Naive B cell (primary cell): ENCODE measurements at places on chromosomes 3 and 15.
A peak's percentile ranks its signal among the peaks of the same experiment; 100 is the strongest.

GRCh38 chr15:60572541-60573421 is 93.8 kb upstream of the ICE2 start:
- no peak for DNase-seq
- peaks cover 12% of the 10 kb centered on the region for H3K4me1 ChIP-seq
- no peak overlapping the region for H3K4me3 ChIP-seq

- H3K4me1 ChIP-seq, result no peaks in the 10 kb centered on the region
- no peak overlapping the region for H3K27ac ChIP-seq
- DNase-seq, result no peak
- no peaks in the 10 kb centered on the region for H3K36me3 ChIP-seq
Observed at GRCh38 chr3:159586571-159587202, 401.9 kb upstream of the IL12A start.

DNA sequence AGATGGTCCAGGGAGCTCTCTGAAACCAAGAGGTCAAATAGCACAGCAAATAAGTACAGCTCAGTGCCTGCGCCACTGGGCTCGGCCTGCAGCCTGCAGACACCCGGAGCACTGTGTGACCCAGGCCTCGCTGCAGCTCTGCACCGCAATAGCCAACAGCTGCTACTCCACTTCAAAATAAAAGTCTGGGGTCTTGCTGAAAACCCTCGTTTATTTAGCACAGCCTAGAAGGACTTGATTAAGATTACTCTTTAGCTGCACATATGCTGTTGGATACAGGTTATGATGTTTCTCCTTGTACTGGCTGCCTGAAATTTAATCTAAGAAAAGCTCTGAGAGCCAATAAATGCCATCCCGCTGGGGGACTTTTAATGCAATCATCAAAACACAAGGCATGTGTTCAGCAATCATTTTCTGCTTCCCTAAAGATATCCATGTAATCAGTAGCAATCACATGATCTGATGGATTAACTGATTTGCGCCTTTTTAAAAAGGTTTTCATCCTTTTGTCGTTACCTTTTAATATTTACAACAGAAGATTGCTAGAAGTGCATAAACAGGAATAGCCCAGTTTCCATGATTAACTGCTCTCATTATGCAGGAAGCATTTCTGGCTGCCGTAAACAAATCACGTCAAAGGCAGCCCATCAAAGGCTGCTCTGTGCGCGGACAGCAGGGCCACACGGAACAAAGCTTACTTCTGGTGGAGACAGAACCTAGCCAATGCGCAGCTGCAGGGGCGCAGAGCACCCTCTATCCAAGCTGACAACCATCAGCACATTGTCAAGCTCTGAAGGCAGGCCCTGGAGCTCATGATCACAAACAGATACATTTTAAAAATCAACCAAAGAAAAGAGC is 58.8 kb downstream of the CLASP2 start:
- DNase-seq, result peak; percentile 12
- H3K27me3 ChIP-seq, result no peaks in the 10 kb centered on the region
- peaks cover 10% of the 10 kb centered on the region for H3K36me3 ChIP-seq
- H3K27ac ChIP-seq, result no peak overlapping the region

- no peak overlapping the region for H3K4me3 ChIP-seq
- H3K27ac ChIP-seq, result no peak overlapping the region
- H3K36me3 ChIP-seq, result no peaks in the 10 kb centered on the region
- no peak for DNase-seq
Observed at GRCh38 chr15:94631608-94632007, 400.2 kb downstream of the MCTP2 start.

GRCh38 chr15:62942428-62942827 is 100.1 kb upstream of the TPM1 start:
- no peak overlapping the region for H3K27ac ChIP-seq
- H3K4me1 ChIP-seq, result no peaks in the 10 kb centered on the region
- H3K36me3 ChIP-seq, result no peaks in the 10 kb centered on the region
- H3K4me3 ChIP-seq, result no peak overlapping the region

DNA sequence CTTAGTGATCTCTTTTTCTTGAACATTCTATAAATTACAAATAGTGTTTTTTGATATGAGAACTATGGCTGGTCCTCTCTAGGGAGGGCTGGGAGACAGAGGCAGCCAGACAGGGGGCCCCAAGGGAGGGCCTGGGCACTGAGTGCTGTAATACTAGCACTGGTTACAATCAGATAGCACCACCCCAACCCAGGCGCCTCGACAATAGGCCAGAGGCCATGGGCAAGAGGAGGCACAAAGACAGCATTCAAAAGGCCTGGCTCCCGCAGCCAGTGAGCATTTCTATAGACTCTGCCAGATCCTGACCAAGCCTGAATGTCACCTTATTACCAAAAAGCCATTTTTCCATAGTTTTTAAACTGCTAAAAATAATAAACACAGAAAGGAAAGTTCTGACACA is 158.5 kb downstream of the THRB start:
- H3K36me3 ChIP-seq, result peaks cover 12% of the 10 kb centered on the region
- H3K27ac ChIP-seq, result no peak overlapping the region
- H3K27me3 ChIP-seq, result no peaks in the 10 kb centered on the region
- H3K4me3 ChIP-seq, result no peak overlapping the region

DNA sequence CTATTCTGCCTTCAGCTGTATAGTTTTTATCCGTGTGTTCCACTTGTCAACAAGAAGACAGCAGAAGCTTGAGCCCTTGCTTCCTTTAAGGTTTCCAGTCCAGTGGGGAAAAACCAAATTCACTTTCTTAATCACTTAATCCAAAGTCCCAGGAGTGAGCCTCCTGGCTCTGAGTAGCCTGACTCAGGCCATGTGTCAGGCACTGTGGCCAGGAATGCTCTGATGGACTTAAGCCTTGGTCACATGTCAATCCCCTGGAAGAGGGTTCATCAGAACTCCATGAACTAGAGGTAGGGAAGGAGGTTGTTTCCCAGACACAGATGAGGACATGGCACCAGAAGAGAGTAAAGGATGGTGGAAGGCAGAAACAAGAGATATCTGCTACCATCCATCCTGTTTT is 8.8 kb downstream of the VIPR1 start:
- no peaks in the 10 kb centered on the region for H3K36me3 ChIP-seq
- H3K4me3 ChIP-seq, result no peak overlapping the region
- peaks cover 11% of the 10 kb centered on the region for H3K27me3 ChIP-seq
- DNase-seq, result no peak
- peaks cover 12% of the 10 kb centered on the region for H3K4me1 ChIP-seq
- no peak overlapping the region for H3K27ac ChIP-seq

- no peaks in the 10 kb centered on the region for H3K27me3 ChIP-seq
- H3K4me3 ChIP-seq, result no peak overlapping the region
- peaks cover 21% of the 10 kb centered on the region for H3K4me1 ChIP-seq
- no peak for DNase-seq
- no peak overlapping the region for H3K27ac ChIP-seq
- no peaks in the 10 kb centered on the region for H3K36me3 ChIP-seq
Observed at GRCh38 chr15:82870727-82871320, 61.4 kb downstream of the WHAMM start.

DNA sequence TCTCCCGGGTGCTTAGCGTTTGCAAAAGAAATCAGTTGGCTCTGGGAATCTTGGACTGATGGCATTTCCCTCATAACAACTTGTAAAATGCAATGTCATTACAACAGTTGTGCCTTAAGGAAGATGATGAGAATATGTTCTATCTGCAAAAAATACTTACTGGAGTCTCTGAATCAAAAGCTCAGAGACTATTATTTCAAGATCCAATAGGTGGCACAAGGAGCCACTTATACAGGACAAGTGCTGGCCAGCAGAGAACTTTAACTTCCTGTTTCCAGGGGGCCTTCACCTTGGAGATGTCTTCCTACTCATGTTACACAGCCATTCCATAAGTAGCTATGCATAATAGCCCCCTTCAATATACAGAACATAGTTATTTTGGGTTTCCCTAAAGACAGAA is 8.9 kb upstream of the RPS27L start:
- no peak for DNase-seq
- no peaks in the 10 kb centered on the region for H3K36me3 ChIP-seq
- no peak overlapping the region for H3K27ac ChIP-seq
- no peak overlapping the region for H3K4me3 ChIP-seq
- no peaks in the 10 kb centered on the region for H3K27me3 ChIP-seq

DNA sequence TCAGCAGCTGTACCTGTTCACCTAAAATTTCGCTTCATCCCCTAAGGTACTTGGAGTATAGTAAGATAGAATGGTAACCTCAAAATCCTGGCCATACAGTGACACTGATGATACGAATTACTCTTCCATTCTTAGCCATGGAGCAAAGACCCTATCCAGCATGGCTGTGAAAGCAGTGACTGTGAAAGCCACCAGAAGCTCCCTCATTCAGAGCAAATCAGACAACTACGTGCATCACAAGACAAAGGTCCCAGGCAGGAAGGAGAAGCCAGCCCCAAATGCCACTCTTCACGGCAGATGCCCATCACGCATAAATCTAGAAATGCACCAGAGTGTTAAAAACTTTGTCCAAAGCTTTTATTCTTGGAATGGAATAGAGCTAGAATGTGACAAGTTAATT is 99.4 kb downstream of the GABRB3 start:
- no peaks in the 10 kb centered on the region for H3K36me3 ChIP-seq
- no peak overlapping the region for H3K4me3 ChIP-seq
- DNase-seq, result no peak
- H3K27me3 ChIP-seq, result no peaks in the 10 kb centered on the region
- no peak overlapping the region for H3K27ac ChIP-seq
- no peaks in the 10 kb centered on the region for H3K4me1 ChIP-seq
